Lung (tissue), 17 donors: ENCODE measurements at places on chromosomes 13 and 19.

GRCh38 chr19:48665786-48666185 lies 7.0 kb downstream of the NTN5 start:
- H3K36me3 ChIP-seq: no peaks in the 10 kb centered on the region
- H3K4me1 ChIP-seq: no peaks in the 10 kb centered on the region
- no peak overlapping the region for H3K4me3 ChIP-seq
- DNase-seq: no peak
- H3K27ac ChIP-seq: no peak overlapping the region
- H3K27me3 ChIP-seq: no peaks in the 10 kb centered on the region

GRCh38 chr19:39568604-39569003 lies 28.6 kb upstream of the EID2 start:
- H3K27me3 ChIP-seq: no peaks in the 10 kb centered on the region
- no peak overlapping the region for H3K4me3 ChIP-seq
- H3K27ac ChIP-seq: no peak overlapping the region
- H3K36me3 ChIP-seq: no peaks in the 10 kb centered on the region

DNA sequence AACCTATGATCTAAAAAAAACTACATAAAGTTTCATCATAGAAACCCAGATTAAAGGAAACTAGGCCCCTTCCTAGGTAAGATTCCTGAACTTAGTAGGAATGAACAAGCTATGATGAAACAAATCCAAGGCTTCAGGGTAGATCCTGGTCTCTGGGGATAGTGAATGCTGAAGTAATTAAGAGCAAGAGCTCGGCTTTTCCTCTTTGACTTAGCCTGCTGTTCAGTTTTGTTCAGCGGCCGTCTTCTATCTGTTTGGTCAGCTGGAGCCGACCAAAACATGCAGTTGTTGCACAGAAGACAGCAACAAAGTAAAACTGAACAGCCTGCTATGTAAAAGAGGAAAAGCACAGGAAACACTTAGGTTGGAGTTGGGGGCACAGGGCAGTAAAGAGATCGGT lies 44.1 kb upstream of the RFXAP start:
- H3K27ac ChIP-seq: no peak overlapping the region
- no peaks in the 10 kb centered on the region for H3K4me1 ChIP-seq
- H3K36me3 ChIP-seq: no peaks in the 10 kb centered on the region
- DNase-seq: no peak

DNA sequence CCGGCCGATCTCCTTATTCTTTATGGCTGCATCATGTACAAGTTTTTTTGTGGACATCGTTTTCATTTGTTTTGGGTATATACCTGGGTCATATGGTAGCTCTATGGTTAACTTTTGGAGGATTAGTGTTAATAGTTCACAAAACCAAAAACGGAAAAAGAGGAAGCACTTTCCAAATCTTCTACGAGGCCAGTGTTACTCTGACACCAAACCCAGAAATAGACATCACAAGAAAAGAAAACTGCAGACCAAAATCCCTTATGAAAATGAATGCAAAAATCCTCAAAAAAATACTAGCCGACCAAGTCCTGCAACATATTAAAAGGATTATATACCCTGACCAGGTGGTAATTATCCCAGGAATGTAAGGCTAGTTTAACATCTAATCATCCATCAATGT lies 29.8 kb downstream of the ADGRE2 start:
- no peaks in the 10 kb centered on the region for H3K4me1 ChIP-seq
- H3K27me3 ChIP-seq: no peaks in the 10 kb centered on the region
- no peak overlapping the region for H3K27ac ChIP-seq
- no peak overlapping the region for H3K4me3 ChIP-seq
- no peaks in the 10 kb centered on the region for H3K36me3 ChIP-seq
- no peak for DNase-seq

DNA sequence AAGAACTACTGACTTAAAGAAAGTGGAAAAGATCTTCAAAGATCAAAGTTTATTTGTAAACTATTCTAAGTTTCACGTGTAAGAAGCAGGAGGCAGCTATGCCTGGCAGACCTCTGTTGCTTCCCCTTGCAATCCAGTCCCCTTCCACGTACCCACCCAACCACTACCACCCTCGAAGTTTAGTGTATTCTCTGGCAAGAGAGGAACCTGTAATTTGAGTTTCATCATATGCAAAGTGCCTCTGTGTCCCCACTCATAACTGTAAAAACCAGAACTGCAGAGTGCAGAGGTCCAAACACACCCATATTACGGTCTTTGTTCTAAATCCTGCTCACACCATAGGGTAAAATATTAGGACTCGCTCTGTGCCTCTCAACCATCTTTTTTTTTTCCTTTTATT lies 75.8 kb upstream of the FRY start:
- H3K36me3 ChIP-seq: no peaks in the 10 kb centered on the region
- H3K4me3 ChIP-seq: no peak overlapping the region
- H3K27me3 ChIP-seq: no peaks in the 10 kb centered on the region
- H3K4me1 ChIP-seq: peaks cover 2% of the 10 kb centered on the region
- H3K27ac ChIP-seq: no peak overlapping the region
- no peak for DNase-seq

- H3K4me3 ChIP-seq: no peak overlapping the region
- DNase-seq: no peak
- H3K27ac ChIP-seq: no peak overlapping the region
- no peaks in the 10 kb centered on the region for H3K36me3 ChIP-seq
- H3K4me1 ChIP-seq: no peaks in the 10 kb centered on the region
These were observed 46.2 kb downstream of the CEBPG start for GRCh38 chr19:33419788-33420130.

GRCh38 chr19:35115177-35115951 lies at the start of gene FXYD3:
TSS of gene FXYD3 (plus strand) at chr19:35115823. CDS start at chr19:35119377, 3,554 bp downstream.
- no peaks in the 10 kb centered on the region for H3K27me3 ChIP-seq
- no peaks in the 10 kb centered on the region for H3K36me3 ChIP-seq
- H3K4me1 ChIP-seq: peaks cover 13% of the 10 kb centered on the region
- peak within 1 kb of the TSS; percentile 6 for H3K4me3 ChIP-seq

DNA sequence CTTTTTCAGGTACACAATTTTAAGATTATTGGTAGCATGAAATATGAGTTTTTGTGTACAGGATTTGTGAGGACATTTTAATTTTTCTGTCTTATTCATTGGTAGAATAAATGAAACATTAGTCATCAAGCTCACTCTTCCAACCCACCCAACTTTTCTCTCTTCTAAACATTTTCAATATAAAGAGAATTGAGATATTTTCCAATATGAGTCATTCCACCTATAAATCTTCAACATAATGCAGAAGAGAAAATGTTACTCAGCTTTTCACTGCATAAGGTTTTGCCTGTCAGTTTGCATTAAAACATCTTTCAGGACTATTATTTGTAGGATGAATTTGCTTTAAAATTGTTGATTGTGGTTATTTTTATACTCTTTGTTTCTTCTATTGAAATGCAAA lies 330.7 kb downstream of the PCDH20 start:
- no peak for DNase-seq
- no peak overlapping the region for H3K27ac ChIP-seq
- no peaks in the 10 kb centered on the region for H3K27me3 ChIP-seq

GRCh38 chr19:31527443-31527842 lies 178.2 kb upstream of the TSHZ3 start:
- no peak for DNase-seq
- no peak overlapping the region for H3K4me3 ChIP-seq
- H3K27ac ChIP-seq: no peak overlapping the region
- H3K27me3 ChIP-seq: no peaks in the 10 kb centered on the region
- H3K36me3 ChIP-seq: no peaks in the 10 kb centered on the region

GRCh38 chr19:34961775-34962686 lies 2.0 kb downstream of the ZNF792 start:
- peaks cover 13% of the 10 kb centered on the region for H3K4me1 ChIP-seq
- H3K27me3 ChIP-seq: no peaks in the 10 kb centered on the region
- H3K4me3 ChIP-seq: peak overlapping the region; percentile 14
- peak; percentile 27 for DNase-seq

GRCh38 chr13:74062933-74063332 lies 71.3 kb downstream of the KLF12 start:
- no peak overlapping the region for H3K4me3 ChIP-seq
- no peaks in the 10 kb centered on the region for H3K27me3 ChIP-seq
- DNase-seq: peak; percentile 35
- H3K27ac ChIP-seq: no peak overlapping the region

DNA sequence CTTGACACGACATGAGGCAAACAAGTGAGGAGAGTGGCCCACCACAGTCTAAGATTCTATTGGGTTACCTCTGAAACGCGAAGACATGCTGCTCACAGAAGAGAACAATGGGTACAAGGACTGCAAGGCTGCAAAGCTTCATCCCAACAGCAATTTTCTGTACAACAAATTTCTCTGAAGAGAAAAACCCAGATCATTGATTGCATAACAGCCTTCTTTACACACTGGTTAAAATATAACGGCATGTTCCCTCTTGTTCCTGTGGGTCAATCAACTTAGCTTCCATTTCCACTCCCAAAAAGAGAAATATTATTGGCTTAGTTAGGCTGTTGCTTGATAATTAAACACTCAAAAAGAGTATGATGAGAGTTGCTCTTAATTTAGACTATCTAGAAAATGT lies at the start of gene CPB2:
Gene CPB2, minus strand, starts transcription at position 166 of the 400 bp plus-strand sequence. Its CDS starts 24 bp downstream, at position 142.
- no peak within 1 kb of the TSS for H3K27ac ChIP-seq
- H3K4me1 ChIP-seq: no peaks in the 10 kb centered on the region
- no peaks in the 10 kb centered on the region for H3K27me3 ChIP-seq
- no peak within 1 kb of the TSS for H3K4me3 ChIP-seq

DNA sequence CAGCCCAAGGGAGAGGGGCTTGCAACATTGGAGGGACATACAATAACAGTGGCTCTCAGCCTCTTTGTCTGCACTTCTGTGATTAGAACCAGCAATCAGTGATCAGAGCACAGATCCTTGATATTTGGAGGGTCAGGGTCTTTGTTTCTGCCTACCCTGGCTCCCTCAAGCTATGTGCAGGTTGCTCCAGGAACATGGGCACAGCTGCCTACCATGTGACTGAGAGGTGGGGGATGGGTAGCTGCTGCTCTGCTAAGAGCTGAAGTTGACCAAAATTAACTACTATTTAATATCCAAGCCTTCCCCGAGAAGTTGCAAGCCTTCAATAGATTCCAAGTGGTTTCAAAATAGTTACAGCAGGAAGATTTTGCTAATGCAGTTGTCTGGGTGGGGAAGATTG lies 202.6 kb downstream of the ZIC5 start:
- H3K4me1 ChIP-seq: no peaks in the 10 kb centered on the region
- no peak overlapping the region for H3K4me3 ChIP-seq
- no peak overlapping the region for H3K27ac ChIP-seq
- no peaks in the 10 kb centered on the region for H3K36me3 ChIP-seq
- no peaks in the 10 kb centered on the region for H3K27me3 ChIP-seq

DNA sequence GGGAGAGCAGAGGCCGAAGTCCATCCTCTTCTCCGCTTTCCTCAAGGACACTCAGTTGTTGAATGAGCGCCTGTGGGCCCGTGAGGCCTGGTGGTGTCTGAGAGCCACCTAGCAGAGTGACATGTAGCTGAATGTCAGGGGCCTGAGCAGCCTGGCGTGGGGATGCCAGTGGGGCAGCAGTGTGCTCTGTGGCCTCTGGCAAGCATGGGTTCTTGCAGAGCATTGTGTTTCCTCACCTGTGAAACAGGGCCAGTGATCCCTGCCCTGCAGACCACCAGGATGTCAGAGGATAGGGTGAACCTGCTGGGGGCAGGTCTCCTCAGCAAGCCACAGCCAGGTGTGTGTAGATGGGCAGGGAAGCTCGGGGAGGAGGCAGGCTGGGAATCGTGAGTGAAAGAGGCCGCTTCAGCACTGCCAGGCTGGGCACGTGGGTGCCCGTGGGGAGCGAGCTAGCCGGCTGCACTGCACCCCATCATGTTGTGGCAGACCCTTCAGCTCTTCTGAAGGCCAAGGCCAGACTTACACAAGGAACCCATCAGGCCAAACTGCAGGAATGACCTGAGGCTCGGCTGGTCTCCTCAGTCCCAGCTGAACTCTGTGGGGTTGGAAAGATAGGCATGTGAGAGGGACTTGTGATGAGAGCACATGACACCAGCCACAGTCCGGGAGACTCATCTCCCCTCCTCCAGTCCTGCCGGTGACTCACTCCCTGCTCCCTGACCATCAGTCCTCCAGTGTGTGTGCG lies 5.0 kb downstream of the PPP1R37 start:
- no peak for DNase-seq
- no peak overlapping the region for H3K27ac ChIP-seq
- no peaks in the 10 kb centered on the region for H3K27me3 ChIP-seq
- no peaks in the 10 kb centered on the region for H3K36me3 ChIP-seq
- H3K4me3 ChIP-seq: no peak overlapping the region

- H3K27ac ChIP-seq: no peak overlapping the region
- no peak for DNase-seq
- H3K27me3 ChIP-seq: peaks cover 3% of the 10 kb centered on the region
These were observed 141.6 kb upstream of the SOX1 start for GRCh38 chr13:111925146-111925875.

GRCh38 chr13:30181888-30182651 lies 125.3 kb downstream of the KATNAL1 start:
- DNase-seq: no peak
- H3K27ac ChIP-seq: no peak overlapping the region
- H3K27me3 ChIP-seq: no peaks in the 10 kb centered on the region
- no peak overlapping the region for H3K4me3 ChIP-seq
- no peaks in the 10 kb centered on the region for H3K36me3 ChIP-seq

DNA sequence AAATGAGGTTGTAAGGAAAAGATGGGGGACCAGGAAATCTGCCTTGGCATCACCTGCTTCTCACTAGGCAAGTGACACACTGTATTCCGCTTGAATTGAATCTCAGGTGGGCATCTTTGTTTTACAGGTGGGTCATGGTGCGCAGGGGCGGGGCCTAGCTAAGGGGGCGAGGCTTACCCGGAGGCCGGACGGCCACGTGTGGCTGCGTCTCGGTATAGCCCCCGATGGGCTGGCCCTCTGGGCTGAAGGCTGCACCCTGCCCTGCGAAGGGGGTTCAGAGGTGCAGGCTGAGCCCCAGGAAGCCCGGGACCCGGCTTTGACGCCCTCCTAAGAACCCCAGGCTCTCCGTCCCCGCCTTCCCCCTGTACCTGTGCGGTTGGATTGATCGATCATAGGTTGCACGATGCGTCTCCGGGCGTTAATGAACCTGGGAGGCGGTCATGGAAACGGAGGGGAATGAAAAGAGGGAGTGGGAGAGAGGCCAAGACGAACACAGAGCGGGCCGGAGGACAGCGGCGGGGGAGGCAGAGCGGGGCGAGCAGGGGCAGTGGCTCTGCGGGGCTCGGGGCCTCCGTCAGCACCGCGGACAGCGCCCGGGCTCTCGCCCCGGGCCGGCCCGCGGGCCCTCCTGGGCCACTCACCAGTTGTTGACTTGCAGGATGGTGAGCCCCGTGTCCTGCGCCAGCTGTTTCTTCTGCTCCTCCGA lies 12.5 kb downstream of the MEIS3 start:
- no peaks in the 10 kb centered on the region for H3K4me1 ChIP-seq
- no peaks in the 10 kb centered on the region for H3K27me3 ChIP-seq
- H3K36me3 ChIP-seq: peaks cover 6% of the 10 kb centered on the region
